ENCODE measurements at places on chromosomes 3 and 15.

GRCh38 chr15:63040509-63040908 is 2.0 kb upstream of the TPM1 start:
- DNase-seq, result no peak

- no peak for DNase-seq
These were observed 40.6 kb upstream of the ETV5 start for GRCh38 chr3:186149319-186149960.

DNA sequence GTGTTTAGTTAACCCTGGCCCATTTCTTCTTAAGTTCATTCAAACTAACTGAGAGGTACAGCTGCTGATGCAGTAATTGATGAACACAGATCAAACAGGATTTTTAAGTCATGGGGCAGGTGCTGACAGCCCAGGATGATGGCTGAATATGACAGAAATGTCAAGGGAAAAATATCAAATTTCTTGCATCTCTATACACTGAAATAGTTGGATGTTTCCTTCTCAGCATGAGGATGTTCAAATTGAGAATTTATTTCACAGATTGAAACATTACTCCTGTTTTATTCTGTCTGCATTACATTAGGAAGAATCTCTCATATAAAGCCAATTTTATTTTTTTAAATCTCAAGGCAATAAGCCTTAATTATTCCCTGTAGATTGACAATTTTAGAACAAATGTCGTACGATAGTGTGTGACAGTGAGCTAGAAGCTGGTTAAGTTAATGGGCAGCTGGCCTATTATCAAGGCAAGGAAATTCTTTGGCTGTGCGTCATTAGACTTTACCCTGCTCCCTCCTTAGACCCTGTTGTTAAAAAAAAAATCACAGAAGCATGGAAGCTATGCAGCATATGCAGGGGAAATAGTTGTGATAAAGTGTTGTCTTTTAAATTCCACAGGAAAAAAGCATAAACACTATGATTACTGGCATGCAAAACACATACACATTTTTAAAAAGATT is 183.8 kb upstream of the KCNMB2 start:
- DNase-seq, result no peak

DNA sequence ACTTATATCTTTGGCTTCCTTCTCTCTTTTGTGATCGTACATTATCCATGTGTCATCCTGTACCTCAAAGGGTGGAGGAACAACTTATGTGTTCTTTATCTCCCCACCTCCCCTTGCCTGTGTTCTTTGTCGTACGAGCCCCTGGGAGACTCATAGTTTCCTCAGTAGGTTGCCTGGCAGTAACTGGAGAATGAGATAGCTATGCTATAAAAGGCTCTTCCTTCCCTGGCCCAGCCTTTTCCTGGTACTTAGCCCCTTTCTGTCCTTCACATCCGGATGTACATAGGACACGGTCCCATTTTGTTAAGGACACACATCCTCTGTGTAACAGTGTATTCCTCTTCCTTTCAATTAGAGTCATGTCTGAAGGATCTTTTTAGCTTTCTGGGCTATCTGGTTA is 32.1 kb downstream of the PLCL2 start:
- DNase-seq, result no peak

- DNase-seq, result no peak
These were observed 3.0 kb downstream of the IDH2 start for GRCh38 chr15:90099072-90099867.

DNA sequence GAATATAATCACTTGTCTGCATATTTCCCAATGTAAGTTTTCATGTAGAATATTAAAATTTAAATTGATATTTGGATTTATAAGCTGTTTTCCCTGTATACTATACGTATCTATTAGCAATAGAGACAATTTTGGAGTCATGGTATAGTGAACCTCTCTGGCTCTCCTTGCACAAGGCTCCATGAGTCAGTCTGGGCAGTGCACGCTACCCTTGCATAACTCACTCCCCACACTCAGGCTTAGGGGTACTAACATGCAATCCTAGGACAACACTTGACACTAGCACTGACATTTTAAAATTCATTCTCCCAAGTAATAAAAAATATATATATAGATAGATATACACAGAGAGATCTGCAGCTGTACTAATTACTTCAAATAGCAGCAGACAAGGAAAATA is 39.2 kb downstream of the SLC24A1 start:
- no peak for DNase-seq

GRCh38 chr3:194998417-194998816 is 272.5 kb downstream of the XXYLT1 start:
- no peak for DNase-seq

DNA sequence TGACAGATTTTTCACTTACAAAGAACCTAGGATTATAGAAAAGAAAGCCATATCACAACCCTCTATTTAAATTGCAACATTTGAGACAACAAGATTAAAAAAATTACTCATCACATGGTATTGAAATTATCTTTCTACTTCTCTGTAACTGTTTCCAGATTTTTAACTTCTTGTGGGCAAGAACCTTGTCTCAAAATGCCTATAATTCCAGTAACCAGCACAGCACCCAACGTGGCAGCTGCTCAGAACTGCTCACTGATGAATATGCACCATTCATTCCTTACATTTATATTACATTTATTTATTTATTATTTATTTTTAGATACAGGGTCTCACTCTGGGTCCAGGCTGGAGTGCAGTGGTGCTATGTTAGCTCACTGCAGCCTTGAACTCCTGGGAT is 216.1 kb downstream of the THRB start:
- no peak for DNase-seq

DNA sequence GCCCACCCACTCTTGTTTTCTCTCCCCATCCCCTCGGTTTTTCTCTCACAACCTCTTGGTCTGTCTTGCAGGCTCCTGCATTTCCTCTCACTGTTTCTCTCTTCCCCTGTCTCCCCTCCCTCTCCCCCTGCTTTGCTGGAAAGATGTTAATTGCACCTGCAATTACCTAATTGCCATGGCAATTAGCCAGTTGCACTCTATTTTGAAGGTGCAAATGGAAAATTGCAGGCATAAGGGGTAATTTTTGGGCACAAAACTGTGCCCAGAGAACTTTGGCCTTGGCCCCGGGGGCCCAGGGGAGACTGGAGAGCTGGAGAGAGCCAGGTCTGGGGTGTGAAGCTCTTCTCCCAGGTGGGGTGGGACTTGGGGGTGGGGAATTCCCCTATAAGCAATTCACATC is 164.5 kb upstream of the TLE3 start:
- no peak for DNase-seq

DNA sequence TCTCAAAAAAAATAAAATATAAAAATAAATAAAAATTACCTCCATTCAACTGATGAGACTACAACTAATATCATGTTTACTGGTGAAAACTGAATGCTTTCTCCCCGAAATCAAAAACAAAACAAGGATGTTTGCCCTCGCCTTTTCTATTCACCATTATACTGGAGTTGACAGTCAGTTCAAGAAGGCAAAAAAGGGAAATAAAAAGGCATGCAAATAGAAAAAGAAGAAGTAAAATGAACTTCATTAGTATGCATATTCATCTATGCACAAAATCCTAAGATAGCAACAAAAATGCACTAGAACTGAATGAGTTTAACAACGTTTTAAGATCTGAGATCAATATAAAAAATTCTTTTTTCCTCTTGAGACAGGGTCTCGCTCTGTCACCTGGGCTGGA is 72.7 kb upstream of the FAM174B start:
- no peak for DNase-seq

DNA sequence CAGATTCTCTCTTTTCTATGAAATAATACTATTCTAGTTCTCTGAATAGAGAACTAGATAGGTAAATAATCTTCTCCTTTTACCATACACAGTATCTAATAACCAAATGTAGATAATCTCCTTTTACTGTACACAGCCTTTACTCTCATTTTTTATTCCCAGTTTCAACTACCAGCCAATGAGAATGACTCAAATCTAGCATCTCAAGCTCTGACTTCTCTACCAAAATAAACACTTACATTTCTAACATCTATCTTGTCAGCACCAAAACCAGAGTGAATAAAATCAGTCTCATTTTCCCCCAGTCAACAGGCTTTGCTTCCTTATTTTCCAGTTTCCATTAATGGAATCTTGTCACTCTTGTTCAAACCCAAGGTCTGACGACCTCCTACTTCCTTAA is 36.9 kb downstream of the LRRFIP2 start:
- DNase-seq, result no peak

- no peak for DNase-seq
These were observed 8.9 kb downstream of the RTP2 start for GRCh38 chr3:187693431-187693830.

GRCh38 chr3:170815340-170815739 is 54.7 kb downstream of the RPL22L1 start:
- no peak for DNase-seq

DNA sequence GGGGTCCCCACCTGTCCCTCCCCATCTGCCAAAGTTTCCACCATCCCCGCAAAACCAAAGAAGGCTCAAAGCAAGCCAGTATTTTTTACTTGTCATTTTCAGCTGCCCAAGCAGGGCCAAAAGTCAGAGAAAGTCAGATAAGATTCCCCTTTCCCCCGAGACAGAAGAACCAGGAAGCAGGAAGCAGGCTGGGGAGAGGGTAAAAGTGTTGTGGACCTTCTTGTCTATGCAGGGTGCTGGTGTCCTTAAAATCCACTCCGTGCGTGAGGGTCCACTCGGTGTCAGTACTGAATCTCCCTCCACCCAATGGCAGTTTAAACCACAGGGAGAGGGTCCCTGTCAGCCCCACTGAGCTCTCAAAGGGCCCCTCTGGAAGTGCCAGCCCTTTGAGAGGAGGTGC is 20.2 kb upstream of the RPL32 start:
- no peak for DNase-seq

DNA sequence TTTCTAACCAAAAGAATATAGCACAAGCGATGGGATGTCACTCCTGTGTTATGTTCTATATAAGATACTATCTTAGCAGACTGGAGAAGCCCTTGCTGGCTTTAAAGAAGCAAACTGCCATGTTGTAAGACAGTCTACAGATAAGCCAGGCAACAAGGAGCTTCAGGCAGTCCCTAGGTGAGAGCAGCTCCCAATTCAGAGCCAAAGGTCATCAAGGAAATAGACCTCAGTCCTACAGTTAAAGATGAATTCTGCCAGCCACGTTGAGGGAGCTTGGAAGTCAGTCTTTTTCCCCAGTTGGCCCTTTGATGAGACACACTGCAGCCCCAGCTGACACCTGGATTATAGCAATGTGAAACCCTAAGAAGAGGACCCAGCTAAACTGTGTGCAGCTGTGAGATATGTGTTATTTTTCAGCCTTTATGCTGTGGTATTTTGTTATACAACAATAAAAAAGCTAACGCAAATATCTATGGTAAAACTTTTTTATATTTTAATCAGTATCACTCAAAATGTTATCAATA is 102.5 kb upstream of the AKAP13 start:
- DNase-seq, result no peak

- no peak for DNase-seq
These were observed 60.0 kb downstream of the RPL22L1 start for GRCh38 chr3:170809975-170810357.

- no peak for DNase-seq
These were observed 15.4 kb upstream of the CADM2 start for GRCh38 chr3:84943379-84943778.

GRCh38 chr3:194935632-194936470 is 250.2 kb downstream of the FAM43A start:
- no peak for DNase-seq

DNA sequence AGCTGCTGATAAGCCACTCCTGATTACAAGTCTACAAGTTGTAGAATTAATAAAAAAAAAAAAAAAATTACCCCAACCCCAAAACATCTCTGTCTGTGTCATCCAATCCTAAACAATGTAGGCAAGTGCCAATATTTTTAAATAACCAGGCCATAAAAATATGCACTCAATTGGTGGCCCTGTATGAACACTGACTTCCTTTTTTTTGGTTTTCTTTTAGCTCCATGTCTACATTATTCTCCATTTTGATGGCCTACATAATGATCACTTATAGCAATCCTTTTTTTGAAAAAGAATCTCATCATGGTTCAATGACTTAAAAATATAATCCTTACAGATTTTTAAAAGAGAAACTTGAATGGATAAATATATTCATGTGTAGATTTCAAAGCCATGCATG is 72.1 kb downstream of the FOXP1 start:
- no peak for DNase-seq

GRCh38 chr3:5016211-5017161 is 37.2 kb downstream of the BHLHE40 start:
- DNase-seq, result no peak

DNA sequence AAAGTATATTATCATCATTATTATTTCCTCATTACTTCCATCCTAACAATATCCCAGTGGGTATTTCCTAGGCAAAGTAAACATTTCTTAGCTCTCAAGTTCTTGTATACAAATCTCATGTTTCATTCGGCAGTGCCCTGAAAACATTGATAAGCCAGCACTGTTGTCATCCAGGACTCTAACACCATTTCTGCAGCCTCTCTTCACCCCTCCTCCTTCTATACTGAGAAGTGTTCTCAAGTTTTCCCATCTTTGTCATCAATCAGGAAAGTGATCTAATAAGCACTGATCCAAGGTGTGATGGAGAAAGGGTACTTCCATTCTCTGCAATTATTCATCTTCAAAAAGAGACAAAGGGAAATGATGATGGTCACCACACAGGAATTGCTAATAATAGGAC is 168.4 kb upstream of the CCDC54 start:
- DNase-seq, result no peak

DNA sequence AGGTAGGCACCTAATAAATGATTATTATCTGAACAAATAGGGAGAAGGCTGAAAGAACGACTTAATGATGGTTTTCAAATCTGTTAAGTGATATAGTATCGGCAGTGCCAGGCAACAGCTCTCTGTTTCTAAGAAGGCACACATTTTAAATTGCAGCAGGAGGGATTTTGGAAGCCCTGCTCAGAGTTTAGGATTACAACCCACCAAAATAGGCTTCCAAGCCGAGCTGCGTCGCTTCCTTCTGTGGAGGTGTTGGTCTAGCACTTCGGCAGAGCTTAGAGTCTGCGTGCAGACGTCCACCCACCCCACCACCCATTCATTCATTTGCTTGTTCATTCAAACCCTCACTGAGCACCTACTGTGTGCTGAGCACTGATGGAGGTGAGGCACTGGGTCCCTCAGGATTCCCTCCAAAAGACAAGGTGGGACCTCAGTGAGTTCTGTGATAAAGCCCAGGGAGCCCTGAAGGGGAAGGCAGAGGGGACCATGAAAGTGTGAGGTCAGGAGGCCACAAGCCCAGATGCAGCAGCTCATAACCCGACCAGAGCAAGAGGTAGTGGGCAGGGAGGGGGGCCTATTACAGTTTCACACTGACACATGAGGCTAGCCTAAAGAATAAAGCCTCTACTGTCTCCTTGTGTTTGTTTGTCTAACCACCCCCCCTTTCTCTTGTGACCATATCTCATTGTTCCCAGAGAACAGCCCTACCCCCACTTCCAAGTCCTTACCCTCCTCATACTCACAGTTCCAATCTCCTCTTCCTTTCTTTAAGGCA is 8.9 kb downstream of the ADCY5 start:
- DNase-seq, result no peak

- DNase-seq, result no peak
These were observed 14.0 kb upstream of the TMEM212 start for GRCh38 chr3:171828902-171829770.

GRCh38 chr3:174216946-174217718 is 642.0 kb upstream of the NAALADL2 start:
- no peak for DNase-seq

- no peak for DNase-seq
These were observed 13.0 kb upstream of the TJP1 start for GRCh38 chr15:29835301-29835700.

All from stimulated activated CD8-positive, alpha-beta memory T cell treated with anti-CD3 and anti-CD28 coated beads, Interleukin-4, amount 100 ng/mL, for 4 hours (primary cell).